ENCODE measurements at places on chromosomes 3 and 15.

- no peak for DNase-seq
These were observed 18.1 kb upstream of the POC1A start for GRCh38 chr3:52172262-52172757.

GRCh38 chr3:95265129-95265528 is 1202.3 kb downstream of the NSUN3 start:
- no peak for DNase-seq

DNA sequence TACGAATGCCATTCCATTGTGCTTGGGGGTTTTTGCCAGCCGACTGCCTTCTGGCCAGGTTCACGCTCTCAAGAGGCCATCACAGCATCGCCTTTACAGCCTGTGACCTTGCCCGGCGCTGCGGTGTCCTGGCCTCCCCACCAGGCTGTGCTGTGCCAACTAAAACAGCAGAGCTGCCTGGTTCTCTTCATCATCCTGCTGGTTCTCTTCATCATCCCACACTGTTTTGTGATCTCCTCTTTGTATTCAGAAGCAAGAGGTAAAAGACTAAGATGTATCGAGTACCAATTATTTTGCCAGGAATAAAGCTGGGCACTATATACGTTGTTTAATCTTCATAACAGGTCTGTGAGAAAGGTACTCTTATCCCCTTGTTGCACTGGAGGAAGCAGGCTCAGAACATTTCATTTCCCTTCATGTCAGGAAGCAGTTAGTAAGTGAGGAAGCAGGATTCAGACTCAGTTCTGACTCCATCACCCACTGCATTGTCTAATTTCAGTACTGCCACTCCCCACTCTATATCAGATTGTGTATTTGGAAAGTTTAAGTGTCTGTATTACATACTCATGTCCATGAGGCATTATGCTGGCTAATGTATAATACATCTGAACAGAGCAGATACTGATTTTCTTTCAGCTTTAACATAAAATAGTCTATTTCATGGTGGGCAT is 92.7 kb downstream of the LRRC28 start:
- DNase-seq: no peak

DNA sequence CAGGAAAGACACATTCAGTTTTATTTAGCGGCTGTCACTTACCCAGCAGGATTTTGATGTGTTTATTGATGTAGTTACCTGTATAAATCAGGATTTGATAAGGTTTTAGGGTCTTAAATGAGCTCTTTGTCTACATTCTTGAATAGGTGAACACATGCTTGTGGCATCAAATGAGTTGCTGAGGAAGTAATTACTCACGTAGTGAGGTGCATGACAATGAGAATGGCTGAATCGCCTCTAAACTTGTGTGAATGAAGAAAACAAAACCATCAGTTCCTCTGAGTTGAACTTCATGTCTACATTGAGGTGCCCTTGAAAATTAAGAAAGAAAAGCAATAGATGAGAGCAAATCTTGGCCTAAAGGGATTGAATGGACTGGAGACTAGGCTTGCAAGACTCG is 245.6 kb upstream of the SATB1 start:
- DNase-seq: no peak

- DNase-seq: no peak
These were observed 125.4 kb upstream of the MME start for GRCh38 chr3:154954757-154955156.

- DNase-seq: no peak
These were observed 17.6 kb downstream of the RLBP1 start for GRCh38 chr15:89203705-89204273.

GRCh38 chr15:66715181-66715624 is 13.2 kb downstream of the SMAD6 start:
- DNase-seq: no peak

DNA sequence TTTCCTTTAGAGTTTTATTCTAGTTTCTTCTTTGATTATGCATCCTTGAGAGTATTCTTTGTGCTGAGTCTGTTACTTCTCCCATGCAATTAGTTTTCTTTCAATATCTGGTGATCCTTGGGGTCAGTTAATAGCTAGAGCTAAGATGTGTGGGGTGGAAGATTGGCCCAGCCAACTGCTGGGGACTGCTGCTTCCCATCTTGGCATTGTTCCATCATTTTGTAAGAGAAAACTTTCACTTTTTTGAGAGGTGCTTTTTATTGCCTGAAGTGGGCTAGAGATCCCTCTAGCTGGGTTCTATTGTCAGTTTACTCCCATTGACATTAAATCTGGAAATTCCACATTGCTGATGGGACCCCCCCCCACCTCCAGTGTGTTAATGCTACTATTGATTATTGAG is 15.4 kb downstream of the BCL2L10 start:
- no peak for DNase-seq

GRCh38 chr3:146912241-146913015 is 307.3 kb upstream of the PLSCR5 start:
- DNase-seq: no peak

- no peak for DNase-seq
These were observed 54.3 kb upstream of the AGTR1 start for GRCh38 chr3:148643389-148643840.

DNA sequence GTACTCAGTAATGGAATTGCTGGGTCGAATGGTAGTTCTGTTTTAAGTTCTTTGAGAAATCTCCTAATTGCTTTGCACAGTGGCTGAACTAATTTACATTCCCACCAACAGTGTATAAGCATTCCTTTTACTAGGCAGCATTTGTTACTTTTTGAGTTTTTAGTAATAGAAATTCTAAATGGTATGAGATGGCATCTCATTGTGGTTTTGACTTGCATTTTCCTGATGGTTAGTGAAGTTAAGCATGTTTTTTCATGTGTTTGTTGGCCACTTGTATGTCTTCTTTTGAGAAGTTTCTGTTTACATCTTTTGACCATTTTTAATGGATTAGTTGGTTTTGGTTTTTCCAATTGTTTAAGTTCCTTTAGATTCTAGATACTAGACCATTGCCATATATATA is 28.4 kb downstream of the TP63 start:
- DNase-seq: no peak

DNA sequence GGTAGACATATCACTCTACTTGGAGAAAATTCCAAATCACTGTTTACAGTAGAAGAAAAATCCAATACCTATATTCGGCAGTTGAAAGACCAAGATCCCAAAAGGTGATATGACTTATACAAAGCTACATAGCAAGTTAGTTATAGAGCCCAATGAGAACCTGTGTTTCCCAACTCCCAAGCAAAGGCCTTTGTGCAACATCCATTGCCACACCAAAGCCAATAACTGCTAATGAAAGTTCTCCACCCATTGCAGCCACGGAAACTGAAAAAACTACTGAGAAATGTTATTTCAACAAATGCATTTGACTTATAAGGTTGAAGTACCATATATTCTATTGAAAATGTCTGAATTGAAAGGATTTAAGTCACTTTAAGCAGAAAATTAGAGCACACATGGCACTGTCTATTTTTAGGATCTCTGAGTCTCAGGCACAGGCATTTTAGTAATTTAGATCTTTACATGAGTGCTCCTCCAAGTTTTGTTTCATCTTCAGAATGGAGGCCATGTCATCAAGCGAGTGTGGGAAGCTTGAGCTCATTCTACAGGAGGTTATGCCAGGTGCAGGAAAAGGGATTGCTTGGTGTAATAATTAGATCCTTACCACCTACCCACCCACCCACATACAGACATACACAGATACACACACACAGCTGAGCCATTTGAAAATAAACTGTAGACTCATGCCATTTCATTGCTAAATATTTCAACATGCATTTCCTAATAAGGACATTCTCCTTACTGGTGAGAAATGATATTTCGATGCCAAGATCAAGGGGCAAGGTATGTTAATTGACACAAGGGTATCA is 19.7 kb upstream of the ANO10 start:
- no peak for DNase-seq

GRCh38 chr15:78050441-78050809 is 27.1 kb downstream of the TBC1D2B start:
- DNase-seq: no peak

- DNase-seq: no peak
These were observed 337.8 kb upstream of the TBC1D5 start for GRCh38 chr3:18080198-18080689.

GRCh38 chr3:52973806-52974205 is 72.1 kb downstream of the SFMBT1 start:
- no peak for DNase-seq

GRCh38 chr3:37155782-37156181 is 18.6 kb downstream of the LRRFIP2 start:
- no peak for DNase-seq

DNA sequence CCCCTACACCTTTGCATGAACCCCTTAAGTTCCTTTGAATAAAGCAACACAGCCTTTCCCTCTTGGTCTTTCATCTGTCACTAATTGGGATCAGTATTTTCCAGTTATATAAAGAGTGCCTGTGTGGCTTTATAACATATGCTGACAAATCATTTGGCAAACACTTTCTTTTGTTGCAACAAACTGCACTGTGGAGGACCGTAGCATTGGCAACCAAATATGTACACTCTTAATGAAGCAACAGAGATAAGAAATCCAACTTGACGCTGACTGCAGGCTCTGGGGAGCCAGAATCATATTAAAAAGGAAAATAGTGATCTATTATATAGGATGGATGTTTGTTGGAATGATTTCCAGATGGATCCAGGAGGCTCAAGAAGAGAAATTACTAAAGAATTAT is 120.1 kb upstream of the PRICKLE2 start:
- no peak for DNase-seq

DNA sequence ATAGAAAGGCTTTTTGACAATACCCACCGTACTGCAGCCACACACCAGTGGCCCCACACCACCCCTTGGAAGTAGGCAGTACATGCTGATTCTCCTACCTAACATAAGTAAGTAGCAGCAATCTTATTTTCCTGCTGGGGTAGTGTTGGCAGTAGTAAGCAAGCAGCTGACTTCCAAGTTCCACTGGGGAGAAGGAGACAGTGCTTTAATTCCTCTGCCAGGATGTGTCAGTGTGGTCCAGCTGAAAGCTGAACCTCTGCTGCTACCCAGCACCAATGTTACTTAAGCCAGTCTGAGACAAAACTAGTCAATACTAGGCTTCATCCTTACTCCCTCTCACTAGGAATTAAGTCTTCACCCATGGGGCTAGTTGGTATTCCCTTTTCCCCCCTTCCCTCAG is 74.7 kb downstream of the DZIP3 start:
- no peak for DNase-seq

DNA sequence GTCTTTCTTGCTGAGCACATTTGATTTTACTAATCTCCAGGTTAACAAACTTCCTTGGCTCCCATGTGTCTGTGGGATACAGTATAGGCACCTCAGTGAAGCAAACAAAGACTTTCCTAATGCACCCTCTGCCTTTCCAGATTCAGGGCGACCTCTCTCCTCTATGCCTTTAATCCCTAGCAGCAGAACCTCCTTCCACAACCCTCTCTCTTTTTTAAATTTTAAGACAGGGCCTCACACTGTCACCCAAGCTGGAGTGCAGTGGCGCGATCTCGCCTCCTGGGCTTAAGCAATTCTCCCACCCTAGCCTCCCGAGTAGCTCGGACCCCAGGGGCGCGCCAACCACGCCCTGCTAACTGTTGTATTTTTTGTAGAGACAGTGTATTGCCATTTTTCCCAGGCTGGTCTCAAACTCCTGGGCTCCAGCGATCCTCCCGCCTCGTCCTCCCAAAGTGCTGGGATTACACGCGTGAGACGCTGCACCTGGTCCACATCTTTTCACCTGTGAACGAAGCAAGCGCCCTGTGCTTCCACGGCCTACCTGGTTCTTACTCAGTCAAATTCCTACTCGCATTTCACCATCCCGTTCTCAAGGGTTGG is 1.7 kb upstream of the HACD3 start:
- no peak for DNase-seq

GRCh38 chr3:192570821-192571791 is 156.2 kb downstream of the FGF12 start:
- DNase-seq: no peak

All from Caco-2 (cell line).